ENCODE measurements at places on chromosomes 3 and 15.

- DNase-seq = no peak
Measured at GRCh38 chr3:58151637-58152036, 59.1 kb downstream of the DNASE1L3 start.

DNA sequence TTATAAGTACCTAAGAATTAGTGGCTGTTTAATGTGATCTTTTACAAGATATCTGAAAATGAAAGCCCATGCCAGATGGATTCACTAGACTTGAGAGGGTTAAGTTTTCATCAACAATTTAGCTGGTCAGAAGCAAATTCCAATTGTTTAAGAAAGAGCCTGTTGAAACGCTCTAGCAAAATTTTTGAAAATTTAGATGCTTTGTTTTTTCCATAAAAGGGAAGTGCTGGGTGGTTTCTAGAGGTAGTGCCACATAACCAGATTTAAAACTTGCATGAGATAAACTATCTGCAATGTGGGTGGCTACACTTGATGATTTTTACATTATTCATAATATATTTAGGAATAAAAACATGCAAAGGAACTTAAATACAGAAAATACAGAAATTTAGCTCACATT lies 48.5 kb upstream of the SKIL start:
- DNase-seq = no peak

DNA sequence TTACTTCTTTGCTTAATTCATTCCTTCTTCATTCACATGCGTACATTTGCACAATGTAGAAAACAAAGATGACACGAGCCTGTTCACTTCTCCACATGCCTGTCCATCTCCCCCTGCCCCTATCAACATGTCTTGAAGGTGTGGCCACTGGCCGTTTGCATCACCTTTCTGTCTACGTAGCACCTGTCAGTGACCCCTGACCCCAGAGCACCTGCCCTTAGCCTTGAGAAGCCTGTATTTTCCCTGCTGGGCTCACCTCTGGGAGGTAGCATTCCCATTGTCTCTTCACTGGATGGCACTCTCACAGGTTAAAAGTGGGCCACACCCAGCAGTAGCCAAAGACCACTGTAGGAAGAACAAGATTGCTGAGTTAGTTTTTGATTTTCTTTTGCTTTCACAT lies 234.1 kb downstream of the THSD4 start:
- DNase-seq = no peak

DNA sequence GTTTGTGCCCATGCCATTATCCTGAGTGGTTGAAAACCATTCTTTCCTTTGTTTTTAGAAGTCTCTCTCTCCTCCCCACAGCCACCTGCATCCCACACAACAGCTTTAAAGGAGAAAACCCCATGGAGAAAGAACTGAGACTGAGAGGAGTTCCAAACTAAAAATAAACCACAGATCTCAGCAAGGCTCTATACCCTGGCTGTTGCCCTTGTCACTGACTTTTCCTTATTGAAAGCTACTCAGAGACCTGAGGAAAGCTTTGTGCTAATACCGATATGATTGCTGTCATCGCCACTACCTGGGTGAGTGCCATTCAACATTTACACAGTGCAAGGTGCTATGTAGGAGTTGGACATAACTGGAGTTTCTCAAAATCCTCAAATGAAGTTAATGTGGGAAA lies 55.5 kb upstream of the RASGRP1 start:
- no peak for DNase-seq

DNA sequence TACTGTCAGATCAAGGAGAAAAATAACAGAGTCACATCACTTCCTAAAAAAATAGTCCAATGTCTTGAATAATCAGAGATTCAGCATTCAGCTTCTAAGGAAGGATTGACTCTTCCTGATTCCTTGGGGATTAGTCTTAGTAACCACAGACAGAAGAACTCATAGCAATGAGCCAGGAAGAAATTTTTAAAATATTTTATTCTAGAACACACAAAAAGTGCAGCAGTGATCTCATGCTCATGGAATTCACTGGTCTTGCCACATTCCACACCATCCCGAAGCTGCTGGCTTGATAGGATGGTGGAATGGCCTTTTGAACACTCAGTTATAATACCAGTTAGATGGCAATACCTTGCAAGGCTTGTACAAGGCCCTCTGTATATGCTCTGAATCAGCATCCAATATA lies 43.0 kb upstream of the ABI3BP start:
- DNase-seq = no peak

DNA sequence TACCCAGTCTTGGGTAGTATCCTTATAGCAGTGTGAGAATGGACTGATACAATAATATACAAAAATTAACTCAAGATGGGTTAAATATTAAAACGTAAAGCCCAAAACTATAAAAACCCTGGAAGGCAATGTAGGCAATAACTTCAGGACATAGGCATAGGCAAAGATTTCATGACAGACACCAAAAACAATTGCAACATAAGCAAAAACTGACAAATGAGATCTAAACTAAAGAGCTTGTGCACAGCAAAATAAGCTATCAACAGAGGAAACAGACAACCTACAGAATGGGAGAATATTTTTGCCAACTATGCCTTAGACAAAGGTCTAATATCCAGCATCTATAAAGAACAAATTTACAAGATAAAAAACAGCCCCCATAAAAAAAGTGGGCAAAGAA lies 204.8 kb upstream of the CCDC54 start:
- DNase-seq = no peak

DNA sequence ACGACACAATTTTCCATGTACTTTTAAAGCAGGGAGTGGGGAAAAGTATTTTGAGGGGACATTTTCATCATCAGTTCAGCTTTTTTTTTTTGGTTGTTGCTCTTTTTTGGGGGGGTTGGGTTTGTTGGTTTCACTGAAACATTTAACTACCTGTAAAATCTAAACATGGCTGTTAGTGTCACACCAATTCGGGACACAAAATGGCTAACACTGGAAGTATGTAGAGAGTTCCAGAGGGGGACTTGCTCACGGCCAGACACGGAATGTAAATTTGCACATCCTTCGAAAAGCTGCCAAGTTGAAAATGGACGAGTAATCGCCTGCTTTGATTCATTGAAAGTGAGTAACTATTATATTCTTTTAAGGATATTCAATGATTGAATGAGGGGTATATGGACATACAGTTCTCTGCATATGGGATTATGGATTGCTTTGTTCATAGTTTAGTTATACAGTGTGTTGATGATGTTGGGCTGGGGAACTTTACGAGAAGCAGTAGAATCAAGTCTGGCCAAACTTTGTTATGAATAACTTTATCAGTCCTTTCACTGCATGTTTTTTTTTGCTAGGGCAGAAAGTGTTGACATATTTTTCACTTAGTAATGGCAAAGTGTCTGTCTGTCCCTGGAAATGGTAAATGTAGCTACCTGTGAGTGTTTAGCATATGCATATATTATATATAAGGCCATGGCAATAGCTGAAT lies 31.5 kb downstream of the MBNL1 start:
- DNase-seq = no peak

GRCh38 chr15:80508783-80509182 lies 104.6 kb downstream of the ARNT2 start:
- no peak for DNase-seq

- no peak for DNase-seq
Measured at GRCh38 chr15:72509484-72509883, 35.4 kb downstream of the ARIH1 start.

- DNase-seq = no peak
Measured at GRCh38 chr3:16468002-16468335, 45.5 kb downstream of the RFTN1 start.

DNA sequence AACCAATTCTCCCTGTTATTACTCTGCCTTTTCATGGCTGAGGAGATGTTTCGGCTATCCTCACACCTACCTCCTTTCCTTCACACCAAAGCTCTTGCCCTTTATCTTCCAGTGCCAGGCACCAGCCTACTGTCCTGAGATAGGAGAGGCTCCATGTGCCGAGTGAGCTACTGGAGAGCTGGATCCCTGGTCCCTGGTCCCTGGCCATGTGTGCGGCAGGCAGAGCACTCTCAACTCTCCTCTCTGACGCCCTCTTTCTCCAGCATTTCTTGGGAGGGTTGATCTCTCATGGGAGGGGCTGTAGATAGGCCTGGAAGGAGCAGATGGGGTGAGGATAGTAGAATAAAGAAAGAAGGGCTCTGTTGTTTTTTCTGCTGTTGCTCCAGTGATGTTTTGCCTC lies 277.1 kb upstream of the UMPS start:
- no peak for DNase-seq

GRCh38 chr15:74024687-74025086 lies 30.2 kb downstream of the PML start:
- DNase-seq = no peak

DNA sequence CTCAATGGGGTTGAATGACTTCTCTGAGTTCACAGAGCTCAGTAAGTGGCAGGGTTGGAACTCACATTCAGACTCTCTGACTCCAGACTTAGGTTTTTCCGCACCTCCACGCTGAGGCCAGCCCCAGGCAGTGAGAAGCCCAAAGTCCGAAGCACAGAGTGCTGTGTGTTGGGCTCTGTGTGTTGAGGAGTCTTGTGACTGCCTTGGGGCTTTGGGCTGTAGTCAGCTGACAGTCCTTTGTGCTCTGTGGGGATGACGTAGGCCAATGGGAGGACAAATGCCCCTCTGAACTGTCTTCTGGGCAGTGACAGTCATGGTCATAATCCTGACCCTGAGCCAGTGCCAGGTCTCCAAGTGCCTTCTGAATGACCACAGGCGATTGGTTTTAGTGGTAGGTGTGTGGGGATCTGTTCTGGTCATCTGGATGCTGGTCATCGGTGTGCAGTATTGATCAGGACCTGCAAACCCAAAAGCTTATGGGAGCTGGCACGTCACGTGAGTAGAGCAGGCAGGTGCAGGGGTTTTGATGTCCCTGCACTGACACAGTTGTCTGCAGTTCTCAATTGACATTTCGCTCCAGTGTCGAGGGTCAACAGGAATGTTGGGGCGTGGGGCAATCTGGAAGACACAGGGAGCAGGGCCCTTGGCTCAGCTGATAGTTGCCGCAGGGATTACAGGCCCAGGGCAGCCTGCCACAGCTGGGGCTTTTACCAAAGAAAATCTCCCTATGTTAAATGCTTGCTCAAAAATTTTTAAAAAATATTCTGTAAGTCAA lies 45.3 kb downstream of the CAPN3 start:
- DNase-seq = no peak

DNA sequence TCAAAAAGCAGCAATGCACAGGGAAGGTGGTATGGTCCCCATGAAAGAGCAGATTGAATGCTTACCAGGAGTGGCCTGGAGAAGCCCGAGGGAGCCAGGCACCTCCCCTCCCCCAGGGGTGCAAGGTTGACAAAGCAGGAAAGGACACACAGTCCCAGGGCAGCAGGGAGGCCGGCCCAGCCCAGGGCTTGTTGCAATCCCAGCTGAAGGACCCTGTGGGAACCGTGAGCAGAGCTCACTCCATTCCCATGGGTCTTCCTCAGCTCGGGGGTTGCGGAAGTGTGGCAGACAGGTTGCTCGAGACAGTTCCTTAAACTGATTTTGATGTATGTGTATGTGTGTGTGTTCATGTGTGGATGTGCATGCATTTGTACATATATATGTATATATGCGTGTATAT lies 15.8 kb downstream of the UROC1 start:
- no peak for DNase-seq

- DNase-seq = no peak
Measured at GRCh38 chr3:189947948-189948723, 172.6 kb downstream of the P3H2 start.

GRCh38 chr15:68606375-68606774 lies 27.6 kb downstream of the CORO2B start:
- DNase-seq = no peak
